ENCODE measurements at places on chromosomes 5 and 9.

DNA sequence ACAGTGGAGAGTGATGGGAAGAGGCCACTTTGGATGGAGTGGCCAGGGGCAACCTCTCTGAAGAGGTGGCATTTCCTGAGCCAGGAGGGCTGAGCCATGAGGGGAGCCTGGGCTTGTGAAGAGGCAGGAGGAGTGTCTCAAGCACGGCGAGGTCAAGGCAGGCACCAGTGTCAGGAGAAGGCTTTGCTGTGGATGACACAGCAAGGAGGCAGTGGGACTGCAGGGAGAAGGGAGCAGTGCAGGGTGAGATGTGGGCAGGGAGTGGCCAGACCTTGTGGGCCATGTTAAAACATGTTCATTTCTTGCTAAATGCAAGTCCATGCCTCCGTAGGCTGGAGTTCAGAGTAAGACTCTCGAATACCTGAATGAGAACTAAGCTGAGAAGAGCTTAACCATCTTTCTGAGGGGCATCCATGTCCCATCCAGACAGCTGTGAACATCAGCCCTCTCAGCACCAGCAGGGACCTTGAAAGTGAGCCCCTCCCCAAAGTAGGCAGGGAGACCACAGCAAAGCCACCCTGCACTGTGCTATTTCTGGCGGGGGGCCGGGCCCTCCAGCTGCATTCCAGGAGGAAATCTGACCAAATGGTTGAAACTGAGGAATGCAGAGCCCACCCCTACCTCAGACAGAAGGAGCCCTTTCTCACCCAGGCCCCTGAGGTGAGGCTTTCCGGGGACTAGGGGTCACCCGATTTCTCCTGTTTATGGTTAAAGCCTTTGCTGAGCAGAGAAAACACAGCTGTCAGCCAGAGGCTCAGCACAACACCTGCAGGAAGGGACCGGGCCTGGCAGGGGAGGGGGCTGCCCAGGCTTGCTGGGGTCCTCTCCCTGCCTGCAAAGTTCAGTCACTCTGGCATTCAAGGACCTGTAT lies 16.1 kb upstream of the ARSI start:
- DNase-seq: no peak

GRCh38 chr5:133404724-133405123 lies 207.6 kb downstream of the FSTL4 start:
- no peak for DNase-seq

- DNase-seq: no peak
These were observed 103.4 kb downstream of the PHF2 start for GRCh38 chr9:93679536-93680442.

- no peak for DNase-seq
These were observed 64.5 kb downstream of the ERAP1 start for GRCh38 chr5:96743065-96743768.

DNA sequence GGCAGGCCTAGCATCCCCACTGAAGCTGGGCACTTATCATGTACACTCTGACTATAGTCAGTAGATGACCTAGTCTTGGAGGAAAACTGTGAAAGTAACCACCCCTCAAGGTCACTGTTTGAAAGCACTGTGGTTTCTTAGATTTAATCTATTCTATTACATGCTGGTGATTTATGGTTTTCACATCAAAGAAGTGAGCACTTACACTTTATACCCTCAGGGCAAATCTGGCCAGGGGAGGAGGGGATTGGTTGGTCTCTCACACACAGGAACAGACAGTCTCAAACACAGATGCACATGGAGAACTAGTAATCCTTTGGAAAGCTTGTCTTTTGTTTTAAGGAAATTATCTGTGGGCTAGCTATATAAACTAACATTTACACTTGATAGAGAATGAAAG lies 17.9 kb upstream of the SPIN1 start:
- DNase-seq: no peak

- DNase-seq: no peak
These were observed 18.3 kb downstream of the RICTOR start for GRCh38 chr5:39055768-39056398.

DNA sequence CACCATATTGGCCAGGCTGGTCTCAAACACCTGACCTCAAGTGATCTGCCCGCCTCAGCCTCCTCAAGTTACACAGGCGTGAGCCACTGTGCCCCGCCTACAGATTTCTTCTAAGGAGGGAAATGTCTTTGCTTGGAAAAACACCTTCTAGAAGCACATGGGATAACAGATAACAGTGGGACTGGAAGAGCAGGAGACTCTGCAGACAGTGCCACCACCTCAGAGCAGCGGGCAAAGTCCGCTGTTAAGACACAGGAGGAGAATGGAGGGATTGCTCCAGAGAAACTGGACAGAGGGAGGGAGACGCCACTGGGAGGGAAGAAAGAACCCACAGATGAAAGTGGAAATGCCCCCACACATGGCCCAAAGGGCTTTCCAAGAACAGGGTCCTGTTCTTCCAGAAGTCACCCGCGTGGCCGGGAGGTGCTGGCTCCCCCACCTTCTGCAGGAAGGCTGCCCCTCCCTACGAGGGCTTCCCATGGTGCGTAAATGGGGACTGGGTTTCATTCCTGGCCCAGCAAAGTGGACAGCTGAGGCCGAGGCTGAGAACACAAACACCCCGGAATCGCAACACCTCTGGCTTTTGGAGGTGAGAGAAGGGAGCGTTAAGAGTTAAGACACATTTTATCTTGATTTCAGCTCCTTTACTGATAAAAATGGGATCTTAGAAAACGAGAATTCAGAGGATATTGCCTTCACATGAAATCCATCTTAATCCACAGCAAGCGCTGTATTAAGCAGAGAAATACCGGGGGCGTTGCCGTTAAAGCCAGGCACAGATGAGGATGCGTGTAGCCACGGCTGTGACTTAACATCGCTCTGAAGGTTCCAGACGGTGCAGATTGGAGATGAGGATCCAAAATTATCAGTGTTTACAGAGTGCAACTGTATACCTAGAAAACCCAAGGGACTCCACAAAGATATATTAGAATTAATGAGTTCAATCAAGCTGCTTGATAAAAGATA lies 11.2 kb downstream of the ADAMTS2 start:
- DNase-seq: no peak

DNA sequence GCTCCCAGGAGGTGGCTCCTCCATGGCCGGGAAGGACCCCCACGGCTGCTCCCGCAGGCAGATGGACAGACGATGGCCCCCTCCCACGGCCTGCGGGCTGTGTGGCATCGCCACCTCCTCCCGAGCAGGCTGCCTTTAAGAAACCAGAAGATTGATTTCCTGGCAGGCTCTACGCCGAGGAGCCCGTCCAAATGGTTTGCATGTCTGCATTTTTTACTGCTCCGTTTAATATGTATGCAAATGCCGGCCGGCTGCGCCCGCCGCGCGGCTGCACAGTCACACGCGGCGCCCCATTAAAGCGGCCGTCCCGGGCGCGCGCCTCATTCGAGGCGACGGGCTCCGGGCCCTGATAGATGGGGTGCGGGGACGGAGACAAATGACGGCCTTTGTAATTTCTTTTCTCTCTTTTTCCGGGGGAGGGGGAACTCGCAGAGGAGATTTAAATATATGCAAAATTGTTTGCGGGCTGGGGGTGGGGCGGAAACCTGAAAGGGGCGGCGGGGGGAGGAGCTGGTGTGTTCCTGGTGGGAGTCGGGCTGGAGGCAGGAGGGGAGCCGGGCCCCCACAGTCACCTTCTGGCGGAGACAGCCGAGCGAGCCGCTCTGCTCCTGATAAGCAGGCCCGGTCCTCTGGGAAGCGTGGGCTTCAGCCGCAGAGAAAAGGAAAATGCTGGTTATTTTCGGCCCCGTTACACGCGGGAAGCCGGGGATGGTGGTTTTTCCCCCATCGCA lies 158.7 kb upstream of the IER5L start:
- no peak for DNase-seq

GRCh38 chr9:7368410-7369292 lies 430.9 kb downstream of the DMAC1 start:
- no peak for DNase-seq

DNA sequence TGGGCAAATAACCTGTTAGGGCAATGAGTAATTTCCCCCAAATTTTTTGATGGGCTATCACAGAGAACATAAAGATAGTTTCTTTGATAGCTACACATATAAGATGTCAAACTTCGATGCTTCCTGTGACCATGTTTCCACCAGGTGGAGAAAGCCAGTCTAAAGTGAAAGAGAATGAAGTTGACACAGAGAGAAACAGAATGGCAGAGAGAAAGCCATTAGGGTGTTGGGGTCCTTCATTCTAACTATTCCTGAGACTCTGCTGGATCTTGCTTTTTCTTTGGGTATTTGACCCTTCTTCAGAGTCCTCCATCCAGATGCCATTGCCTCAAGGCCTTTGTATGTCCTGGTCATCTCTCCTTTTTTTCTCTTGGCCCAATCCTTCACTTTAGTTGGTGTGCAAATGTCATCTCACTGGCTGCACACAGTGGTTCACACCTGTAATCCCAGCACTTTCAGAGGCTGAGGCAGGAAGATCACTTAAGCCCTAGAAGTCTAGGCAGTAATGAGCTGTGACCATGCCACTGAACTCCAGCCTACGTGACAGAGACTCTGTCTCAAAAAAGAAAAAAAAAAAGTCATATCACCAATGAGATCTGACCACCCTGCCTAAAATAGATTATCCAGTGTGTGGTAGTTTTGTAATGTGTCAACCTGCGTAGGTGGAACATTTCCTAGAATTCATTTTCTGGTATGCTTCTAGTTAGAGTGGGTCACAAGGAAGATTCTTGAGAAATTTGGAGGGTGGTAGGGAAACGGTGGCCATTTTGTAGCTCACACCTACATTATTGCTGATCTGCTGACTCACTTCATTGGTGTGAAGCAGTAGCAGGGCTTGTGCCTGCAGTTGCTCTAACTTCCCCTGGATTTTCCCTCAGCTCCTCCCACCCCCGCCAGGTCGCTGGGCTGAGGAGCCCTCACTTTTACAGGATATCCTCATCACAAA lies 20.8 kb upstream of the KIF2A start:
- no peak for DNase-seq

GRCh38 chr9:109342878-109343277 lies 22.0 kb upstream of the EPB41L4B start:
- no peak for DNase-seq

DNA sequence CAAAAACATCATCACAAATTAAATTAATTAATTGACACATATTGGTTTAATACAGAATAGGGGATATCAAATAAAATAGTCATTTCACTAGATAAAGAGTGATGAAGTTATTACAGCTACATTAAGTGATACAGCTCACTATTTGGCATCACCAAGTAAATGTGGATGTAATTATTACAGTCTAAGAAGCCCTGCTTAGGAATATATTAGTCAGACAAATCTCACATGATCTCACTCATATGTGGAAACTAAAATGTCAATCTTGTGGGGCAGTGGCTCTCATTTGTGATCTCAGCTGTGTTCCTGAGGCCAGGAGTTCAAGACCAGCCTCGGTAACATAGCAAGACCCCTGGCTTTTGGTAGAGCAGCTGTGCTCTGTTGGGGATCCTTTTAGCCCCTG lies 233.4 kb upstream of the RGMB start:
- DNase-seq: no peak

GRCh38 chr5:53059281-53059680 lies 50.3 kb downstream of the MOCS2 start:
- no peak for DNase-seq

DNA sequence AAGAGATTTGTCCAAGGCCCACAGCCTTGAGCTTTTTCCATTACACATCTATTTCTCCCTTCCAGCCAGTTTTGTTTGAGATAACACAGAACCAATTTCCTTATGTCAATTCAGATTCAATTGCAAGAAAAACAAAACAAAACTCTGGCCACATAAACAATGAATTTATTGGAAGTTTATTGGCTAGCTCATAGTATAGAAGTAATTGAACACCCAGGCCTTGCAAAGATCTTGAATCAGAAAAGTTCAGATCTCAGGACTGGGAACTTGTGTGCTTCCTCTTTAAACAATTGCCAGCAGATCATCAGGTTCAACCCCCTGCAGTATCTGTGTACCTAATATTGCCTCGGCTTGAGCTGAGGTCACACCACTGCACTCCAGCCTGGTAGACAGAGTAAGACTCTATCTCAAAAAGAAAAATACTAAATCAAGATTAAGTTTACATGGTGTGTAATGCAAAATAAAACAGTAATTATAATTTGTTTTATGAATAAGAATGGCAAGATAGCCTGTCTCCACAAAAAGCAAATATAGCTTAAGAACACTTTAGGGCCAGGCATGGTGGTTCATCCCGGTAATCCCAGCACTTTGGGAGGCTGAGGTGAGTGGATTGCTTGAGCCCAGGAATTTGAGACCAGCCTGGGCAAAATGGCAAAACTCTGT lies 4.1 kb upstream of the ZCCHC10 start:
- DNase-seq: no peak

GRCh38 chr9:4538107-4538506 lies 47.8 kb downstream of the SLC1A1 start:
- DNase-seq: no peak

DNA sequence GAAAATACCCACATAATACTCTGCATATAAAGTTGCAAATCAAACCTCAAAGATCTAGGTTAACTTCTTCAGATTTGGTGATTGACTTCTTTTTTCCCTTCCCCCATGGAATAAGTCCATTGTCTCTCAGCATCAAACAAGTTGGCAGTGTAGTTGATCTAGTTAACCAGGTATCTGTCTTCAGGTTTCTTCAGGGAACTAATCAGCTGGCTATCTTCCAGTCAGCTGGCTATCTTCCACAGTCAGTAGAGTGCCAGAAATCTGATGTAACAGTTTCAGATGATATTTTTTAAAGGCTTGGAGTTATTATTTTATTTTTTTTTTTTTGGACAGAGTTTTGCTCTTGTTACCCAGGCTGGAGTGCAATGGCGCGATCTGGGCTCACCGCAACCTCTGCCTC lies 16.8 kb downstream of the TNFSF15 start:
- DNase-seq: no peak

GRCh38 chr5:1495525-1495897 lies 28.2 kb downstream of the LPCAT1 start:
- no peak for DNase-seq

DNA sequence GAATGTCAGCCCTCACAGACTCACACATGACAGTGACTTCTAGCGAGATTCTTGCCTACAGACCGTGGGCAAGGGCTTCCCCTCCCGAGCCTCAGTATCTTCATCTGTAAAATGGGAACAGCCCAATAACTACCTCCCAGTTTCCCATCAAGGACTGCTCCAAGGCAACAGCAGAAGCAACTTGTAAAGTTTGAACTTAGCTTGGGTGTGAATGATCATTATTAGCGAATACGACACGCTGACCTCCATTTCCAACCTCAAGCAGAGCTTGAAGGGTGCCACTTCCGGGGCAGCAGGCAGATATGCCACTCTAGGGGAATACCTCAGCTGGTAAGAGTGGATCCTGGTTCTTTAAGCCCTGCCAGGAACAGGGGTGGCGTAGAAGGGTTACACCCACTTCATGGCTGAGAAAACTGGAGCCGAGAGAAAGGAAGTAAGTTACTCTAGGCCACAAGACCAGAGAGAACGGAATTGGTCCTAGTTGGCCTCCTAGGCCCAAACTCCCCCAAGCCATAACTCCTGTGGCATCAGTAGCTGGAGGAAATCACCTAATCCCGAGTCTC lies 2.0 kb downstream of the RNF44 start:
- DNase-seq: no peak

DNA sequence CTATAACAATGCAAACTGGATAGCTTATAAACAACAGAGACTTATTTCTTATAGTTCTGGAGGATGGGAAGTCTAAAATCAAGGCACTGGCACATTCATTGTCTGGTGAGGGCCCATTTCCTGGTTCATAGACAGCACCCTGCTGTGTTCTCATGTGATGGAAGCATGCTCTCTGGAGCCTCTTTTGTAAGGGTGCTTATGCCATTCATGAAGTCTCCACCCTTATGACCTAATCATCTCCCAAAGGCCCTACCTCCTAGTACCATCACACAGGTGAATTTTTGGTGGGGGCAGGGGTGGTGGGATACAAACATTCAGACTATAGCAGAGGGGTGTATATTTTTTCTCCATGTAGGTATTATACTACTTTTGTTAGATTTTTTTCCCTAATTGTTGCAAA lies 92.4 kb downstream of the UNC13B start:
- DNase-seq: no peak
